ENCODE measurements at places on chromosomes 16 and 17.
A peak's percentile ranks its signal among the peaks of the same experiment; 100 is the strongest.

- DNase-seq: no peak
Observed at GRCh38 chr17:57484826-57485565, 228.7 kb downstream of the MSI2 start.

DNA sequence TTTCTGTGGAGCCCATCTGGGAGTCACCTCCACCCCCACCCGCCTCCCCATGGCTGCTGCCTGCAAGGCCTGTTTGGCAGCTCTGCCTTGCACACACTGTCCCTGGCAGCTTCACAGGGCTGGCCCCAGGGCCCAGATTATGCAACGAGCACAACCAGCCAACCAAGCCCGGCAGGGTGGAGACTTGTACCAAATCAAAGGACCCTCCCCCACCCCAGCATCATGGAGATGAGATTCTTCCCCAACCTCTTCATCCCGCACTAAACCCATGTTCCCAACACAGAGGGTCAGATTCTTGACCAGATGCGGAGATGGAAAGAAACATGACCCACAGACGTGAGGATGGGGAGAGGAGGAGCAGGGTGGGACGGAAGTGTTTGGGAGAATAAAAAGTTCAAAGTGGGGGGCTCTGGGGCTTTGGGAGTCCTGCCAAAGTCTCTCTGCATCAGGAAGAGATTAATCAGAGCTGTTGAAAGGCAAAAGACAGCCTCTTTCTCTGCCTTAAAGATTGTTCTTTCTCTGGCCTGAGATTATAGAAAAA, 3.8 kb downstream of the SMARCD2 start:
- DNase-seq: peak; percentile 96

GRCh38 chr17:49388290-49388640, 26.2 kb upstream of the ZNF652 start:
- no peak for DNase-seq

- DNase-seq: no peak
Observed at GRCh38 chr16:47037396-47037745, 63.9 kb upstream of the DNAJA2 start.

- DNase-seq: no peak
Observed at GRCh38 chr16:51146256-51146924, 4.7 kb downstream of the SALL1 start.

- no peak for DNase-seq
Observed at GRCh38 chr17:61986898-61987297, 59.1 kb upstream of the INTS2 start.

- DNase-seq: no peak
Observed at GRCh38 chr17:72121164-72122009, 567 bp downstream of the SOX9 start.

GRCh38 chr17:83081684-83082201, 2.3 kb downstream of the METRNL start:
- DNase-seq: no peak

GRCh38 chr16:52581530-52581929, 34.6 kb upstream of the TOX3 start:
- DNase-seq: no peak

GRCh38 chr17:64441772-64442540, 7.0 kb upstream of the MILR1 start:
- DNase-seq: no peak

DNA sequence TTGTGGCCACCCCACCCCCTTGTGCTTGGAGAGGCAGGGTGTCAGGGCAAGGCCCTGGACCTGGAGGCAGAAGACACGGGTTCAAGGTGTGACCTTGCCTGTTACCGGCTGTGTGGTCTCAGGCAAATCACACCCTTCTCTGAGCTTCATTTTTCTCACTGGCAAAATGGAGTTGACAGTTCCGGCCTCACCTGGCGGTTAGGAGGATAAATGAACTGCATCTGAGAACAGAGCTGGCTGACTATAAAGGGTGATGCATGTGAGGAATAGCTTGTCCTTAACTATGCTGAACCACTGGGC, 4.2 kb upstream of the MEOX1 start:
- no peak for DNase-seq

GRCh38 chr17:74555427-74555940, 9.6 kb upstream of the CD300C start:
- no peak for DNase-seq

GRCh38 chr16:30621765-30622164, 11.6 kb upstream of the ZNF689 start:
- DNase-seq: no peak

GRCh38 chr16:50933262-50933661, 191.4 kb downstream of the CYLD start:
- DNase-seq: no peak

DNA sequence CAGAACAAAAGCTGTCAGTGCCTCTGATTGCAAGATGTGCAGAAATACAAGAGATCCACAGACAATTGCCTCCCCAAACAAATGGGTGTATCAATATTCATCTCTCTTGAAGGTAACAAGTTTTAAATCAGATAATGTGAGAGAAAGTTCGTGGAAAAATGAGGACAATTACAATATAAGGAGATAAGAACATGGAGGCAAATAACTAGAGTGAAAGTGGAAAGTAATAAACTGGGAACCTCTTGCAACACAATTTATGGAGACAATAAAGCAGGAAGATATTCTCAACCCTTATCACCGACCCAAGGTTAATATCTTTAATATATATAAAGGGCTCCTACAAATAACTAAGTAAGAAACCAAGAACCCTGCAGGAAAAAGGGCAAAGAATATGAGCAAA, 14.2 kb upstream of the KRT19 start:
- DNase-seq: no peak

GRCh38 chr17:69179227-69179952, 37.7 kb upstream of the ABCA6 start:
- no peak for DNase-seq

GRCh38 chr17:58112970-58113631, 29.9 kb downstream of the DYNLL2 start:
- peak; percentile 17 for DNase-seq

DNA sequence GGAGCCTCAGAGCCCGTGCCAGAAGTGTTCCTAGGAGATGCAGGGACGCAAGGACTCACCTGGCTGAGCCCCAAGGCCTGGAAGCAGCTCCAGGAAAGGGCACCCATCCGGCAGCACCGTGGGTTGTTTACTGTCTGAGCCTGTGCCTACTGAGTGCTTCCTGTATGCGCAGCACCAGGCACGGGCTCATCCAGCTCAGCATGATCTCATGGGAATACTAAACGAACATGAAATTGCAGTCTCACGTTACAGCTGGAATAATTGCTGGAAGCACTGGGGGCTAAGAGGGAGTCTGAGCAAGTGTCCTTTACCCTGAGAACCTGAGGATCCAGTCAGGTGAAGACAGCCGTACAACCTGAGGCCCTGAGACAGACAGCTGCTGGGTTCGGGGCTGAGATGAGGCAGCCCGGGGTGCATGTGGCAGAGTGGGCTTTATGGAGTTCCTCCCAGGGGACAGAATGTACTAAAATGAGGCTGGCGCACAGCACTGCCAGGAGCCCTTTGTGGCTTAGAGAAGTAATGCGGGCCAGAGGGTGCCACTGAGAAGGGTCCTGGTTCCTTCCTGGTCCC, 5.4 kb downstream of the CTRL start:
- DNase-seq: peak; percentile 76

DNA sequence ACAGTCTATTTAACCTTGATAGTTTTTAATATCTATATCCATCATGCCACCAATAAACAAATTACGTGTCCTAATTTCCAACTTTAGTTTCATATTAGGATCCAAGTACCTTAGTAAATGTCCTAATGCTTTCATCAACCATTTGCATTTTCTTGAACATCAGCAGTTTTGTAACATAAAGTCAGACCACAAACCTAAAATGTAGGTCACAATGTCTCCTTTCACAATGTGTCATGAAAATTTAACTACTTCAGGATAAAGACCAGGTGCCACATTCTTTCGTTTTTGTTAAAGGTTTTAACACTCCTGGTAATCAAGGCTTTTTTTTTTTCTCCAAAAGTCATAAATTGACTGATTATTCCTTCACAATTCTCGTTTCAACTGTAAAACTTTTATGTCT, 310.7 kb upstream of the PMFBP1 start:
- DNase-seq: no peak

DNA sequence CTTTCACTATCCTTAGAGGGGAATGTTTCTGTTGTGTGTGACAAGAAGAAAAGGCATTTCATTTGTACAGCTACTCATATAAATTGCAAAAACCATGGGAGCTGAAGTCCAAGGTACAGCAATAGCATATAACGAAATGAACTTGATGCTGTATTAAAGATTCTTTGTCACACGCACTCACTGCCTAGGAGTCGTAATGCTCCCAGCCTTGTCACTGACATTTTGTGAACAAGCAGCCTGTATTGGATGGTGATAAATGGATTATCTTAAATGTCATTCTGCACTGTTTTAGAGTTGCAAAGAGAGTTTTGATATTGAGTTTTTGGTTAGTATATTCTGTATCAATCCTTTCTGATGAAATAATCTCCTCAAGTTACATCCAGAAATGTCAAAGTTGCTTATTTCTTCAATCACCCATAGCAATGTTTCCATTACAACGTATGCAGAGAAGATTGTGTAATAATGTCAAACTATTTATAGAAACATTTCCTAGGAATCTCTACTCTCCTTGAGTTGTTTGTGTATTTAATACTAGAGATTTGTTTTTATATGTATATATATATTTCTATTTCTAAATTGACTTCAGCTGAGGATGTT, 270.6 kb downstream of the FTO start:
- no peak for DNase-seq

DNA sequence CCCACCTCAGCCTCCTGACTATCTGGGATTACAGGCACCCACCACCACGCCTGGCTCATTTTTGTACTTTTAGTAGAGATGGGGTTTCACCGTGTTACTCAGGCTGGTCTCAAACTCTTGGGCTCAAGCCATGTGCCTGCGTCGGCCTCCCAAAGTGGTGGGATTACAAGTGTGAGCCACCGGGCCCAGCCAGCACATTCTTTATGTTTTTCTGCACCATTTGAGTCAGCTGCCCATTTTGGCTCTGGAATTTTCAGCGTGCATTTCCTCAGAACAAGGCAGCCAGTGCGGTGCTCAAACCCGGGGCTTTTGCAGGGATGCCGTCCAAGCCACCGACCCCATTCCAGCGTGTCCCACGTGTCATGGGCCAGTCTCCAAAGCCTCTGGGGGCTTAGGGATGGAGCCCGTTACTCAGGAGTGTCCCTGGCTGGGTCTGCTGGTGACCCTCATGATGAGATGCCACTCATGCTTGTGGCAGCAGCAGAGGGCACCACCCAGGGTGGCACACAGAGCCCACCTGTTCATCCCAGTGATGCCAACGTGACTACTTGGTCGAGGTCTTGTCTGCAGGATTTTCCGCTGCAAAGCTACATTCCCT, 3.7 kb upstream of the RAB40C start:
- no peak for DNase-seq

- no peak for DNase-seq
Observed at GRCh38 chr16:12565423-12565822, 238.3 kb downstream of the CPPED1 start.

DNA sequence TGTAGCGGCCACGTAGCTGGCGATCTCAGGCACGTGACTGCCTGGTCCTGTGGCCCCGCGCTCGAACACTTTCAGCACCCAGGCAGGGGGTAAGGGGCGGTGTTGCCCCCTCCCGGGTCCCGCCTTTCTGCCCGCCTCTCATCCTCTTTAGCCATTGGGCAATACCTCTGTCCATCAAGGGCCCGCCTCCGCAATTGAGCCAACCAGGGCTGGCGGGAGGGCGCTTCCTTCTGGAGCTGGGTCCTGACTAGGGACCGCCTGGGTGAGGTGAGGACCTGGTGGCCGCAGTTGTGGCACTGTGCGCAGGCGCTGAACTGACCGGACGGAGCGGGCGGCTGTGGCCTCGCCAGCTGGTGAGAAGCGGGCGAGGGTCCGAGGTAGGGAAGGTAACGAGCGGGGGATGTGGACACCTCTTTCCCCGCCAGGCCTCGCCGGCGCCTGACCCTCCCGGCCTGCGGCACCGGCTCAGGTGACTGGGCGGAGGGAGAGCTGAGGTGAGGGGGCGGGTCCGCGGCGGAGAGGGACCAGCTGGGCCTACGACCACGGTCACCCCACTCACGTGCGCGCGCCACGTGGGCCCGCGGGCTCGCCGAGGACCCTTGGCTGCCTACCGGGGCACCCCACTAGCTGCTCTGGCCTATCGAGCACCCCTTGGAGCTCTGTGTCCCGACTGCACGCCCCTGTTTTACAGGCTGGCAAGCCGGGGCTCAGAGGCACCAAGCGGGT, at the start of gene PDP2:
PDP2 (plus strand) TSS at position 228 of the 726 bp plus-strand sequence. CDS start 3,770 bp downstream, outside the sequence.
- DNase-seq: peak; percentile 87

GRCh38 chr17:76397687-76398522, 13.5 kb downstream of the SPHK1 start:
- peak; percentile 94 for DNase-seq

- DNase-seq: no peak
Observed at GRCh38 chr16:4378999-4379690, 7.5 kb downstream of the VASN start.

DNA sequence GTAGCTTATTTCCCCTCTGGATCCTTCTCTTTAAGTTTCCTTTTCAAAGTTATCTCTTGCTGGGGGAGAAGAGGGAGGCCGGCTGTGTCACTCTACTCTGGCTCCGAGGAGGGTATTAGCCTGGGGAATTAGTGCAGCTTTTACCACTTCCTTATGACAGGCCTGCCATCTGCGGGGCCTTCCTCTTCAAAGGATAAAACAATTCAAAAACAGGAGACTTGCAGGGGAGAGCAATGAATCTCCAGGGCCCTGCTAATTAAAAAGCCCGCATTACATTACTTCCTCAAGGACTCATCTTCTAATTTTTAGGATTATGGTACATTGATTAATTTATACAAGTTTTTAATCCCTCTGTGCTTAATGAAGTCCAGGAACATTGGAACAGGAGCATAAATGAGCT, 190.9 kb upstream of the CDH5 start:
- DNase-seq: no peak
